Stimulated activated CD4-positive, alpha-beta T cell treated with anti-CD3 and anti-CD28 coated beads, Interleukin-4, amount 100 ng/mL, for 48 hours (primary cell): ENCODE measurements at places on chromosomes 7 and 10.

DNA sequence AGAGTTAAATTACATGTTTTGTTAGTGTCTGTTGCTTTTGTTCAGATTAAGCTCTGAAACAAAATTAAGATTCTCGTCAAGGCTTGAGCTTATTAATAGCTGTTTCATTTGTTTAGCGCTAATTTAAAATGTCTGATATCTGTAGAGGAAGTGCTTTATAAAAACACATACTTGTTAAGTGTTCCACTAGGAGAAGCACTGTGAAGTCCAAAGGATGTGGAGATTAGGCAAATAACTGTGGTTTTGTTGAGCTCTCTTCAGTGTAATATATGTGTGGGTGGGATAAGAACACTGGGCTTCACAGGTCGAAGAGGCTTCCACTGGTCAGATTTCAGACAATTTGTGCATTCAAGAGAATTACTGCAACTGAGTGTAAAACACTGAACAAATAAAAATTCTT, 242.0 kb downstream of the AUTS2 start:
- no peak for DNase-seq

GRCh38 chr7:2008936-2009540, 223.7 kb downstream of the MAD1L1 start:
- DNase-seq, result no peak

DNA sequence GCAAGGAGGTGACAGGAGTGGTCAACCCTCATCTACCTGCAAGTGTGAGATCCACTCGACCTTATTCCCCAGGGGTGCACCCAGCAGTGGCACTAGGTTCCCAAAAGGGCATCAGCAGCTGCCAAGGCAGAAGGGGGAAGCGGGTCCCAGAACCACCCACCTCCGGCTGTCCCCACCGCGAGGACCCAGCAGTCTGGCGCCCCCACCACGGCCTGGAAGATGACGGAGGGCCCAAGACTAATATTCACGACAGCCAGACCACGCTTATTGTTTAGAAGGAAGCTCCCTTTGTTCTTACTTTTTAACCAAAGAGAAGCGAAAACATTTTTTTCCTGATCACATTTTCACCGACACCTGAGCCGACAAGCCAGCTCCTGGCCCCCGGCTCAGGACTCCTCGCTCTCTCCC, 3.6 kb upstream of the EVX1 start:
- no peak for DNase-seq

GRCh38 chr10:68601501-68602265, 41.5 kb downstream of the TET1 start:
- DNase-seq, result no peak

- DNase-seq, result no peak
Measured at GRCh38 chr10:131698232-131698631, 202.6 kb upstream of the PPP2R2D start.

- DNase-seq, result no peak
Measured at GRCh38 chr7:43462836-43463235, 120.1 kb upstream of the STK17A start.

GRCh38 chr10:133022776-133023100, 65.0 kb upstream of the ADGRA1 start:
- DNase-seq, result no peak

DNA sequence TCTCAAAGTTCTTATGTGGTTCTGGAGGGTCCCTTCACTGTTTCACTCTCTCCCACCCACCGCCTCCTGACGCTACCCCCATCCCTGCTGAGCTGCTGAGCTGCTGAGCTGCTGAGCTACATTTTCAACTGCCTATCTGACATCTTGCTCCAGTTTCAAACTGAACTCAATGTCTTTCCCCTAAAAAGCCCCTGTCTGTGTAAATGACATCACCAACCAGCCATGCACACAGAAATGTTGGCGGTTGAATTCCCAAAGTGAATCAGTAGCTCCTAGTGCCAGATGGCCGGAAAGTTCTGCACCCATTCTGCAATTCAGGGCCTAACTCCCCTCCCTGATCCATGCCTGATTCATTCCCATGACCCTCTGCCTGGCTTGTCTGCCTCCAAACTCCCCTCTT, 71.2 kb downstream of the WNT2 start:
- no peak for DNase-seq

GRCh38 chr7:78153285-78153684, 354.7 kb downstream of the PHTF2 start:
- DNase-seq, result no peak

GRCh38 chr10:35735412-35735811, 93.3 kb upstream of the FZD8 start:
- no peak for DNase-seq

DNA sequence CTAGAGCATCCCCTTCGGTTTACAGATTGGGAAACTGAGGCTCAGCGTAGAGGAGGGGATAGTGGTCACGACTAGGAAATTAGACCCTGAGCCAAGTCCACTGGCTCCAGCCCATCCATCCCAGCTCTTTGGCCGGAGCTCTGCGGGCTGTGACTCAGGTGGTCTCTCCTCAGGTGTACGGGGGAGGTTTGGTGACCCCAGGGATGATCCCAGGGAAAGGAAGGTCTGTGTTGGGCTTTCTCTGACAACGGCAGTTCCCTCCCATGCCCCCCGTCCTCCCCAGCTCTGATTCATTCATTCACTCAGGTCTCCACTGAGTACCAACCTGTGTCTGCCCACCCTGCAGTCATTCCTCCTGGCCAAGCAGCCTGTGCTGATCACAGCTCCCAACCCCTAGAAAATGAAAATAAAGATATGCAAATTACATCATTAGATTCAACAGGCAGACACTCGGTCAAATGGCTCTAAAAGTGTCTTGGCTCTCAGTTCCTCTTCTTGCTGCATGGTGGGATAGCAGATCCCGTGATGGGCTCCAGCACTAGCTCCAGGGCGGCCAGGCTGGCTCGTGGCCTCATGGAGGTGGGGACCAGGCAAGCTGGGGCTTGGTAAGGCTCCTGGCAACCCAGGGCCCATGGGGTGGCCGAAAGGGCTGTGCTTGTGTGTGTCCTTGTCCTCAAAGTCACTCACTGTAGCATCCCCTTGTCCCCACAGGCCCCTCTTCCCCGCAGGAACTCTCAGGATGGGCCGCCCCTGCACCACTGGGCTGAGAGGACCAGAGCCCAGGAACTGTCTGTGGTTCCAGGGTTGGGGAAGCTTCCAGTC, 37.8 kb downstream of the CLRN3 start:
- no peak for DNase-seq

- no peak for DNase-seq
Measured at GRCh38 chr7:112873831-112874553, 83.8 kb upstream of the TMEM168 start.

DNA sequence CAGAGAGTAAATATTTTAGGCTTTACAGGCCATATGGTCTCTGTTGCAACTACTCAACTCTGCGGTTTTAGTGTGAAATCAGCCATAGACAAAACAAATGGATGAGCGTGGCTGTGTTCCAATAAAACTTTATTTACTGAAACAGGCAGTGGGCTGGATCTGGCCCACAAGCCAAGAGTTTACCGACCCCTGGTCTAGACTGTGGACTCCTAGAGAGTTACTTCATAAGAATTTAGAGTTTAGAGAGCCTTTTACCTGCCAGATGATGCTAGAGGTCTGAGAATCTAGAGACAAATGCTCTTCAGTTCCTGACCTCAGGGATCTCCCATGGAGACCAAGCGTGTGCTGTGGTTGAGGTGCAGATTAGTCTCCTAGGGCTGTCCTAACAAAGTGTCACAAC, 174.8 kb downstream of the PTEN start:
- no peak for DNase-seq
